Left lobe of liver (tissue), 2 donors: ENCODE measurements at places on chromosomes 5 and 9. TPM values are rescaled to one million over a fixed set of nuclear protein-coding genes. Genes with fewer than 3 reads are reported as not detected.

GRCh38 chr9:34573599-34574325 is 15.8 kb downstream of the CNTFR start:
- DNase-seq = no peak

NUTM2G gene
- total RNA-seq = not detected

GRCh38 chr9:105405514-105406131 is 42.2 kb upstream of the FSD1L start:
- no peak for DNase-seq

AGXT2 gene
- total RNA-seq = 50.8 TPM

- no peak for DNase-seq
Measured at GRCh38 chr5:5320062-5320805, 102.2 kb upstream of the ICE1 start.

DNA sequence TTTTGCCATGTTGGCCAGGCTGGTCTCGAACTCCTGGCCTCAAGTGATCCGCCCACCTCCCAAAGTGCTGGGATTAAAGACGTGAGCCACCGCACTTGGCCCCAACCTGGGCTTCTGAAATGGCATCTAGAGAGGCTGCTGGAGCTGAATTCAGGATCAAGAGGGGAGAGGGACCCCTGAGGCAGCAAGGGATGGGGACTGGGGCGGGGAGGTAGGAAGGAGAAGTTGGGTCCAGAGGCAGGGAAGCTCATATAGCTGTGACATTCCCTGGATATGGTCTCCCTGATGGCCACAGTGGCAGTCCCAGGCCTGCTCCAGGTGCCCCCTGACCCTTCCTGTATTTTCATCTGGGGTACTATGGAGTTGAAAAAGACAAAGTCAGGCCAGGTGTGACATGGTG is 12.1 kb downstream of the REEP2 start:
- no peak for DNase-seq

SLC28A3 gene
- total RNA-seq = 0.10 TPM

- peak; percentile 56 for DNase-seq
Measured at GRCh38 chr9:126301985-126302603, 24.5 kb upstream of the MVB12B start.

C5 gene
- total RNA-seq = 386 TPM

DNA sequence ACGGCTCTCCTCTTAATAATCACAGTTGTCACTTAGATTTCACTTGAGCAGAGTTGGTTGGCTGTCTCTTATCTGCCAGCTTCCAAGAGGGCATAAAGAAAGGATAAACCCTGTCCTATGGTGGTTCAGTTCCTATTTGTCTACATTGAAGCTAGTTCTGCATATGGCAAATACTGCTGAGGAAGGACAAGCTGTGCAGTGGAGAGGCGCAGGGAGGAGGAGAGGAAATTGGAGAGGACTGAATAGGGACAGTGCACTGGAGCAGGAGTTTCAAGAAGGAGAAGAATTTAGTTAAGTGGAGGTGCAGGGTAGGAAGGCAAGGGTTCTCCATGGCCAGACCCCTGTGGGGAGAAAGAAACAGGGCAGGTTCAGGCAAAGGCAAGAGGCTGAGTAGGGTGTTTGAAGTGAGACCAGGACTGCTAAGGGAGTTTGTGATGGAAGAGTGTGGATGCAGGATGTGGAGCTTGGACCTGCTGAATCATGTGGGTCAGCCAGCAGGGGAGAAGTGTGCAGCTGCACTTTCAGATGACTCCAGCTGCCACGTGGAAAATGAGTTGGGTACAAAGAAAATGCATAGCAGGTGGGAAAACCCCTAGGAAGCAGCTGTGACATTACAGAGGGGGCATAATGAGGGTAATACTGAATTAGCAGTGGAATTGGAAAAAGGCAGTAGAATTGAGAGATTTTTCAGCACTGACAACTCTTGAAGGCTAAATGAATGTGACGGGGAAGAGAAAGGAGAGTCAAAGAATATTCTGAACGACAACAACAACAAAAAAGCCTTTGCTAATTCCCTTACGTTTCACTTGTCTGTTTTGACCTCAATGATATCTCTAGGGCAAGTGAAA is 66.8 kb downstream of the MAMDC2 start:
- no peak for DNase-seq

DNA sequence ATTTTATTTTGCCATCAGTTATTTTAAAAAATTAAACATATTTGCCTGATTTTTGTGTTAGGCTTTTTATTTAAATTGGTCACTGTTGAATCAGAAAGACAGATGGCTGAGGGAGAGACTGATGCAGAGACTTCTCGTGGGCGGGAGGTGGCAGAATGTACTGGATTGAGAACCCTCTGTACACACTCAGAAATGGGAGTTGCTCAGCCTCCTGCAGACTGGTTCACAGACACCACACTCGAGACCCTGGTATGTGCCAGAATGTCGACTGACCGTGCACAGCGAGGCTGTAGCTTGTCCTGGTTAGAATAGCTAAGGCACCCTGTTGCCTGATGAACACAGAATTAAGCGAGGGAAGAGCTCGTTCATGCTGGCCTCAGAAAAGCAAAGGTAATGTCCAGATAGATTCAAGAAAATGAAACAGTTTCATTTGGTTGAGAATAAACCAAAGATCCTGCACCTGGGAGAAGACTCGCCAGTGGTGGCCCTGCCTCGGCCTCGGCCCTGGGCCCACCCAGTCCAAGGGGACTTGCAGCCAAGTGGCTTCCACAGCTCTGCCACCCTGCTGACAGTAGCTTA is 71.3 kb upstream of the OTULINL start:
- DNase-seq = no peak

GRCh38 chr5:1297243-1297642 is 2.4 kb upstream of the TERT start:
- DNase-seq = peak; percentile 10

SURF1 gene
- 59.9 TPM for total RNA-seq
